ENCODE measurements at places on chromosomes 12 and 14.

GRCh38 chr12:113096675-113097461 is 38.7 kb downstream of the RASAL1 start:
- DNase-seq = no peak

DNA sequence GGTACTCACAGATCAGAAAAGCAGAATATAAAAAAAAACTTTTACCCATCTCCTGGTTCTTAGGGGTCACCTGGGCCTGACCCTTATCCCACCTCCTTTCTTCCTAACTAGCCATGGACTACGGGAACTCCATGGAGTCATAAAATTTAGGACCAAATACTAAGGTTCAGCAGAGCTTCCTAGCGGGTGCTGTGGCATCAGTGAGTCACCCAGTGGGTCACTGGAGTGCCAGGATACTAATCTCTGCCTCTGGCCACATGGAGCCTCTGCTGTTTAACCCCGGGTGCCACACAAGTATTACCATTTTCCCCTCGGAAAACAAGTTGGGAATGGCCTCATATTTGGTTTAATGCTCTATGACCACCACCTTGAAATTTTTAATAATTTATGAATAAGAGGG is 6.9 kb downstream of the ZBTB39 start:
- DNase-seq = no peak

- no peak for DNase-seq
Measured at GRCh38 chr12:92064422-92064821, 81.2 kb downstream of the BTG1 start.

GRCh38 chr12:23824358-23824757 is 125.1 kb downstream of the SOX5 start:
- no peak for DNase-seq
